ENCODE measurements at places on chromosomes 11 and 22. TPM values are rescaled to one million over a fixed set of nuclear protein-coding genes. Genes with fewer than 3 reads are reported as not detected.

The RASSF10 gene
- 6.0 TPM for total RNA-seq

The PPME1 gene
- total RNA-seq: 53.4 TPM

The GAL3ST3 gene
- total RNA-seq: 9.7 TPM

The DRD4 gene
- 0.63 TPM for total RNA-seq

The KIRREL3 gene
- 0.64 TPM for total RNA-seq

The TMEM109 gene
- total RNA-seq: 64.4 TPM

The HBG2 gene
- total RNA-seq: not detected

DNA sequence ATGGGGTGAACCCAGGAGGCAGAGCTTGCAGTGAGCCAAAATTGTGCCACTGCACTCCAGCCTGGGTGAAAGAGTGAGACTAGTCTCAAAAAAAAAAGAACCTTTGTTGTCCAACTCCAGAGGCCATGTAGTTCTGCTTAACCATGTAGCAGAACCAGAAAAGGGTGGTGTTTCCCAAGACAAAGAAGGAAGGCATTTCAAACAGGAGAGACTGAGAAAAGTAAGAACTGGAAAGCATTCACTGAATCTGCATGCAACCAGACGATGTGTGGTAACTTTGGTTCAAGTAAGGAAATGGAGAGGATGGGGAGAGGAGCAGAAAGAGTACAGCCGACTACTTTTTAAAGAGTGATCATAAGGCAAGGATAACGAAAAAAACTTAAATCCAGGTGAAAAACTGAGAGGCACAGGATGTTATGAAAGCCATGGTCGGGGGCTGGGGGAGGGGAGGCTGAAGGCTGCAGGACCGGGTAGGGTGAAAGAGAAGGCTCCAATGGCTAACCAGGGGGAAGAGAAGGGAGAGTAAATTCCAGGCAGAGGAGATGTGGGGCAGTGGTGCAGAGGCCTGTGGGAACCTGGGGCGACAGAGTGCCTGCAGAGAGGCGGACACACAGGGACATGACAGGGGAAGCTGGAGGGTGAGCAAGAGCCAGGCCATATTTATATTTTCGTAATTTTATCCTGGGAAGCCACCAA is 48.8 kb downstream of the MAPK1 start:
- no peak for DNase-seq

GRCh38 chr11:70116386-70117065 is 38.4 kb downstream of the ANO1 start:
- no peak for DNase-seq

DNA sequence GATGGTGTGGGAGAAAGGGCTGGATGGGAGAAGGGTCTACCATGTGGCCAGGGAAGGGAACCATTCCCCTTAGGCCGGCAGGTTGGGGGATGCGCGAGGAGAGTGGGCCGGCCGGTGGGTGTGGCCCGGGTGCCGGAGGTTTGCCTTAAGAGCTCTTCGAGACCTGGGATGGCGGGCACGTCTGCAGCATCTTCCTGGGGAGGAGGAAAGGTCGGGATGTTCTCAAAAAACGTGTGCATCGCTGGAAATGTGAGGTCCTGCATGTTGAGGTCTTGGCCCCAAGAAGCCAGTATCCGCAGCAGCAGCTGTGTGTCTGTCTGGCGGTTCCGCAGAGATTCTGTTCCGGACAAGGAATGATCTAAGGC is 1.4 kb downstream of the NAV2 start:
- DNase-seq: no peak

DNA sequence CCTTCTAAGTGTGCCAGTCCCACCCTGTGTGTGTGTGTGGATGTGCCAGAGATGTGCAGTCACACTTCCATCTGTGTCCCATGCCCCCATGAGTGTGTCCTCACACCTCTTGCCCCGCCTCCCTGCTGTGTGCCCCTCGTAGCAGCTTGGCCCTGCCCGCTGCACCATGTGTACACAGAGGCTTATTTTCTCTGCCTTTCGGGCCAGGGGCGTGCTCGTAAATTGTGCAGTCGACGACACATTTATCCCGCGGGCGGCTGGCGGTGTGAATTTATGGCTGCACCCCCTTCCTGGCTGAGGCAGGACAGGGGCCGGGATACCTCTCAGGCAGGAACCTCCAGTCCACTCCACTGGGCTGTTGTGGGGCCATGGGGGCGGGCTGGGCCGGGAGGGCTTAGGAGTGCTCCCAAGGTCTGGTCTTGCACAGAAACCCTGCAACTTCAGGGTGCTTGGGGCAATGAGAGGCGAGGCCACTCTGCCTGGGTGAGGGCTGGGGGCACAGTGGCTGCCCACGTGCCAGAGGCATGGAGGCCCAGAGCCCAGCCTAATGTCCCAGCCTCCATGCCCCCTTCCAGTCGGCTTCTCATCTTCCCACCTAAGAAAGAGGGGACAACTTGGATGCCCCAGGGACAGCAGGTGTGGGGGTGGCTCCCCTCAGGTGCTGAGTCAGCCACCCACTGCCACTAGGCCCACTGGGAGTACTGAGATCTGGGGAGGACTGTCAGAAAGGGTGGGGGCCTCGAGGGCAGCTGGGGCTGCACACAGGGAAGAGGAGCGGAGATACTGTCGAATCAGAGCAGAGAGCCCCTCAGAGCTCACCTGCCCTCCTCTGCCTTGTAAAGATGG is 12.5 kb downstream of the GP1BB start:
- DNase-seq: no peak

DNA sequence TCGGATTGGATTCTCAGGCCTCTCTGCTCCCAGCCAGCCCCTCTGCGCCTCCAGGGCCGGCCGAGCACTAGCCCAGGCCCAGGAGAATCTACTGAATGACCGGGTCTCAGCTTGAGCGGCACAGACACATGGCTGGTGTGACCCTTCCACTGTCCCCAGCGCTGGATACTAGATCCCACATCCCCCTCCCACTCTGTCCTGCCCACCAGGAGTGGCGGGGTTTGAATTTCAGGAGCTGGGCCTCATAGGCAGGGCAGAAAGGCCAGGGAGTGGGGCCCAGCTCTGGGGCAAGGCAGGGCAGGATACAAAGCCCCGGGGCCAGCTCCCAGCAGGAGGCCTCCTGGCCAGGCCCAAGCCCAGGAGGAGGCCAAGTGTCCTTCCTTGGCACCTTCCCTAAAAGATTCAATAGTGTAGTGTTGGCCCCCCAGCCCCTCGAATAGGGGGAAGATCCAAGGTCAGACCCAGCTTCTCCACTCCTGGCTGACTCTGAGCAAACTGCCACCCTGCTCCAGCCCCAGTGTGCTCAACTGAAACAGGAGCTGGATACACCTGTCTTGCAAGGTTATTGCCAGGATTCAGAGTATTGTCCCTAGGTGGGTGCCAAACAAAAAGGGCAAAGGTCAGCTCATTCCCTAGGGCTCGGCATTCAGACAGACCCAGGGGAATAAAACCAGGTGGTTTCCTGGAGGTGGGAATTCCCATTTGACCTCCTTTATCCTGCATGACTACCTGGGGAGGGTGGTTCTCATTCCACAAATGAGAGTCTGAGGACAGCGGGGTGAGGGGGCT is 22.5 kb upstream of the TCF20 start:
- DNase-seq: no peak

GRCh38 chr11:110027627-110028371 is 65.4 kb upstream of the ZC3H12C start:
- no peak for DNase-seq

DNA sequence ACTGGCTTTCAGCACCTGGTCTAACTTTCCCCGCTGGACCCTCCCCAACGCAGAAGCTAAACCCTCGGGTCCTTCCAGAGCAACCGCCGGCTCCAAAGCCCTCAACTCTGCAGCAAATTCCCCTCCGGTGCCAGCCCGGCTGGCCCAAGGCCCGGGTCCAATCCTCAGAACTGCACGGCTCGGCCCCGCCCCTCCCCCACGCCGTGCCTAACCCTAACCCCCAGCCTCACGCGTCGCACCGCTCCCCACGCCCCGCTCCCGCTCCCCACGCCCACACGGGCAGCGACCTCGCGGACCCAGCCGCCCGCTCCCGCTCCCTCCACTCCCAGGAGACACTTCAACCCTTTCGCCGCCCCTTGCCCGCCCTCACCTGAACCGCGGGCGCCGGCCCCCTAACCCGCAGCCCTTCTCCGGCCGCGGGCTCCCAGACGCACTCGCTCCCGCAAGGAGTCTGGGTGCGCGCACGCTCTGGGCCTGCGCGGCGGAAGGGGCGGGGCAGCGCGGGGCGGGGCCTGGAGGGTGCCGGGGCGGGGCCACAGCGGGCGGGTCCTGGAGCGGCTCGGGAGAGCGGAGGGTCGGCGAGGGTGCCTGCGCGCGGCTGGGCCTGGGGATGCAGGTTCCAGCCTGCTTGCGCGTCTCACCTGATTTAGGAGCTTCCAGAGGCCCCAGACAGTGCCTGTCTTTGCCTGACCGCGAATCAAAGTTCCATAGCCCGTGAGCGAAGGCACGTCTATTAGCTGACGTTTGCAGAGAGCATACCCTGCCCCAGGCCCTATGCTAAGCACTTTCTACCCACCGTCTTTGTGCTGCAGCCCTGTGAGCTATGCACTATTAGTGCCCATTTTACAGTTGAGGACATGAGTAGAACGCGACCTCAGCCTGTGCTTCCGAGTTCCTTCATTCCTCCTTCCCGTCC is at the start of gene NFRKB:
TSS of gene NFRKB (minus strand) at position 453 of the 916 bp plus-strand sequence. CDS start 2,729 bp downstream, outside the sequence.
- DNase-seq: peak; percentile 88

DNA sequence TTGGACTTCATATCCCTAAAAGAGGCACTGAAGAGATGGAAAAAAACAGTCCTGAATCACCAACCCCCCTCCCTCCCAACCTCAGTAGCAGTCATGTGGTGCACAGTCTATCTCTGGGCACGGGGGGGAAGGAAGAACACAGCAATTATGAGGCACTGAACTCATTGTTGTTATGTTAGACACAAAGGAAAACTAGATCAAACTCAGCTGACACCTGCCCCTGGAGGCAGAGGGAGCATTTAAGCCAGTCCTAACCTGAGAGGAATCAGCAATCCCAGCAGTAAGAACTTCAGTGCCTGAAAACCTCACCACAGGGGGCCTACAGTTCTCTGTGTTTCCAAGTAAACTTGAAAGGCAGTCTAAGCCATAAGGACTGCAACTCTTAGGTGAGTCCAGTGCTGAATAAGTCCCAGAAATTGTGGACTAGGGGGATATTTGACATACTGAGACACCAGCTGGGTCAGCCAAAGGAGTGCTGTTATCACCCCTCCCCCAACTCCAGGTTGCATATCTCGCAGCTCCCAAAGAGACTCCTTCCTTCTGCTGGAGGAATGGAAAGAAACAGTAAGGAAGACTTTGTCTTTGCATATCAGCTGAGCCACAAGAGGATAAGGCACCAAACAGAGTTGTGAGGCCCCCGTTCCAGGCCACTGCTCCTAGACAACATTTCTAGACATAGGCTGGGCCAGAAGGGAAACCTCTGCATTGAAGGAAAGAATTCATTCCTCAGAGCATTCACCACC is 72.5 kb downstream of the GLYATL1 start:
- no peak for DNase-seq

DNA sequence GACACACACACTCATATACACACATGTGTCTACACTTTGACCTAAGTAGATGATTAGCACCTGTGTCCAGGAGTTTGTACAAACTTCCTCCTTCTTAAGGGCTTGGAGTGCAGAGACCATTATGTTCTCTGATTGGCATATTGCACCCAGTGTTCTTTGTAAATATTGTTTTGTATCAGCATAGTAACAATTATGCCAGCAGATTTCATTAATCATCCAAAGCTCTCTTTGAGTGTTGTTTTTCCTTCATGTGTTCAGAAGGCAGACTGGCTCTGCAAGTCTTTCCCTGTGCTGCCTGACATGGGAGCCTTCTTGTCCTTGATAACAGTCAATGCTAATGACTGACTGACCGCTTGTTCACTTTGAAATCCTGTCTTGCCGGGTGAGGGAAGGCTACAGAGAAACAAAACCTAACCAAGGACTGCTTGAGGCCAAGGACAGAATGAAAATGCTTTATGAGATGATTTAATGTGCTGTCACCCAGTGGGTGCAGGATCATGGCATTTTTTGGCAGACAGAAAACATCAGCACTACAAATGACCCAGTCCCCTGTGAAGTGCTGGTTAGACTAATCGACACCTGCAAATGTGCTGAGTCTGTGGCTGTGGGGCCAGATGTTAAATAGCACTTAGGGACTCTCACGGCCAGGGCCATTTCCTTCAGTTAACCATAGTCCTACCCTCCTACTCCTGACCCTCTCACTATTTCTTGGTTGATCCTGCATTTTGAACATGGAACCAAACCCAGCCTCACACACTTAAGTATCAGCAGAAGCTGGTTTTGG is 6.6 kb upstream of the BARX2 start:
- no peak for DNase-seq

GRCh38 chr11:41659985-41660384 is 200.5 kb upstream of the LRRC4C start:
- DNase-seq: no peak

DNA sequence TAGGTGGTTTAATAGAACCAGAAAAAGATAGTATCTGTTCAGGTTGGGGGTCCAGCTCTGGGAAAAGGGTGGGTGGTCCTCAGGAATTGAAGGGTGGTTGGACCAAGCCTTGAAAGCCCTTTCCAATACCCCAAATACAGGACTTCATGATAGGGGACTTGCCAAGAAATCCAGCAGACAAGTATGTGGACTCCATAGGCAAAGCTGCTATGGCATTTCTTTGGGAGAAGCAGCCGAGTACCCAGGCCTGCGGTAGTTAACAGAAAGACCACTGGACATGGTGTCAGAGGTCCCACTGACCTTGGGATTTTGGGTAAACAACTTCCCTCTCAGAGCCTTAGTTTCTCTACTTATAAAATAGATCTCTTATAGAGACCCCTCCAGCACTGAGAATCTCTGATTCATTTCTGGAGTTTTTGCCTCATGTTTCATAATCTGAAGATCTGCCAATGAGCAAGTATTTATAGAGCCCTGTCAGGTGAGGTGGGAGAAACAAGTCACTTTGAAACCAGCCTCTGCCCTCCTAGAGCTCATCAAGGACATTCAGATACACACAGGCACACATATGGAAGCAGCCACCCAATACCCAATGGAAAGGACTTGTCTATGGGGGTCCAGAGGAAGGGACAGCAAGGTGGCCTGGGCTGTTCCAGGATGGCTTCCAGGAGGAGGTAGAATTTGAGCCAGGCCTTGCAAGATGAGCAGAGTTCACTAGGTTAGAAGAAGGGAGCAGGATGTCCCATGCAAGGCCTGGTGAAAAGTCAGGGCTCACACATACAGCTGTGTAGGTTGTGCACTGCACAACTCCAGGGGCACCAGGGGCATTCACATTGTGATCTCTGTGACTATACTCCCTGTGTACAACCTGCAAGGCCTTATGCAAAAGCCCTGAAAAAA is 31.0 kb upstream of the ACCSL start:
- DNase-seq: no peak

DNA sequence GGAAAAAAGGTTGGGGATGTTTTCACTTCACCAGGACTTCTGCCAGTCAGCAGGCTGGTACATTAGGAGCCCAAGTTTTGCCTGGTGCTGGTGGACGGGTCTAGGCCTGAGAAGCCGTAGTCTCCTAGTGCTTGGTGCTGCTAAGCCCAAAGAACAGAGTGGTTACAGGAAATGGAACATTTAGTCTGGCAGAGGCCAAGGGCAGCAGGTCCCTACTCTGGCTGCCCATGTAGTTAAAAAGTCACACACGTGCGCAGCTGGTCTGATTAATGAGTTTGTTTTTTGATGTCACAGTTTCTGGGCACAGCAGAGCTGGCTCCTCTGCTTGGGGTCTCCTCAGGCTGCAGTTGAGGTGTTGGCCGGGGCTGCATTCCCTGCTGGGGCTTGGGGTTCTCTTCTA is 20.6 kb downstream of the BCR start:
- no peak for DNase-seq

GRCh38 chr11:69467196-69467595 is 14.3 kb upstream of the LINC01488 start:
- no peak for DNase-seq

Data from neural crest cell (in vitro differentiated cells).